ENCODE measurements at places on chromosomes 4 and X.
A peak's percentile ranks its signal among the peaks of the same experiment; 100 is the strongest.

- DNase-seq, result no peak
These were observed 37.1 kb downstream of the HEPH start for GRCh38 chrX:66200855-66201795.

GRCh38 chr4:71147261-71147660 is 153.8 kb downstream of the DCK start:
- no peak for DNase-seq

DNA sequence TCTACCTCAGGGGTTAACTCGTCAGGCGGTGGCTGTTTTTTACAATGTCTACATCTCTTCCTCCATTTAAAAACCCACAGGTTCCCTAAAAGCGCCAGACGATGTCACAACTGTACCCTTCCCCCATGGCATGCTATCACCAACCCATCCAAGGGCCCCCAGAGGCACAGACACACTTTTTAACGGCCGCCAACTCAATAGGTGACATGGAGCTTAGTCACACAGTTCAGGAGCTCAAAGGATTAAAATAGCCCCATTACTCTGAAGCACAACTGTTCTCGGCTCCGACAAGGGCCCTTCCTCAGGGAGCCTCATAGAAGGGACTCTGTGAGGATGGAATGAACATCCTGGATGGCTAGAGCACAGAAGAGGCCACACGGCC is 12.4 kb downstream of the SH3KBP1 start:
- DNase-seq, result peak; percentile 4

DNA sequence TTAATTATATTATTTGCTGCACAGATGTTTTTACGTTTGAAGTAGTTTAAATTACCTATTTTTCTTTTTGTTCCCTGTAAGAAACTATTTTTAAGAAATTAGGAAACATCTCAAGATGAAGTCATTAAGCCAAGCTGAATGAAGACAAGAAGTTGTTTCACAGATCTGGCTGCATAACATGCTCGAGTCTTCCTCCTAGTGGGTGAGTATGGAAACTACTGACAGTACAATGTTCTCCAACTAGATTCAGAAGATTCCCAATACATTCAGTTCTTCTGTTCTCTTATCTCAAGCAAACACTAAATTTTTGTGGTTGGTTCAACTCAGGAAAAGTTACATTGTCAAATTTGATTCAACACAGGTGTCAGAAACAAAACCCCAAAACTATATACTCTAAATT is 256.8 kb upstream of the VCX start:
- no peak for DNase-seq

DNA sequence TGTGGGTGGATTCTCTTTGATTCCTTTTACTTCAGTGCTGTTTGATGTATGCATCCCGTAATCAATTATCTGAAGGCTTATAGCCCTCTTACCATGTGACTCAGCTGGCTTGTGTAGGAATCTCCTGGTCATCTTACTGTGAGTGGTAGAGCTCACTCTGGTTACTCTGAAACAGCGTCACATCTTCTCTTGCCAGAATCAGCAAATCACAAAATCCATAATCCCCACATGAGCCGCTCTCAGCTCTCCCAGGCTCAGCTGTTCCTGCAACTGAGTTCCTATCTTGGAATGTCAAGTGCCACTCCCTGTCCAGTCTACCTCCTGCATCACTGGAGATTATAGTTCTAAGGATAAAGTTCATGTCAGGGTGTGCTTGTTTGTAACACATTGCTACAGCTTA is 278.0 kb downstream of the FBXO8 start:
- no peak for DNase-seq

DNA sequence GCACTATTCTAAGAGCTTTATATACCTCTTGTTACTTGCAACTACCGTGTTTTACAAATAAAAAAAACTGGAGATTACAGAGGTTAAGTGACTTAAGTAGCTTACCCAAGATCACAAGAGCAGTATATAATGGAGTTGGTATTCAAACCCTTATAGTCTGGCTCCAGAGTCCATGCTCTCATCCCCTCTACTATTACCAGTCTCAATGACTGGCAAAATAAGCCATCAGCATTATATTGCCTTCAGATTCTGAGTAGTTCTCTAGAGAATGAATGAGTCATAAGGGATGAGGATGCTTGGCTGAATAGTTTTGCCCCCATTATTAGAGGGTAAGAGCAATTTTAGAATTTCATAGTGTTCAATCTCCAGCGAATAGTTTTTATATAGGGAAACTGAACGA is 170.1 kb upstream of the ATOH1 start:
- peak; percentile 22 for DNase-seq

- peak; percentile 32 for DNase-seq
These were observed 229.6 kb downstream of the PRDM5 start for GRCh38 chr4:120692964-120693363.

- DNase-seq, result no peak
These were observed 12.4 kb downstream of the ZDHHC9 start for GRCh38 chrX:129831091-129831885.

DNA sequence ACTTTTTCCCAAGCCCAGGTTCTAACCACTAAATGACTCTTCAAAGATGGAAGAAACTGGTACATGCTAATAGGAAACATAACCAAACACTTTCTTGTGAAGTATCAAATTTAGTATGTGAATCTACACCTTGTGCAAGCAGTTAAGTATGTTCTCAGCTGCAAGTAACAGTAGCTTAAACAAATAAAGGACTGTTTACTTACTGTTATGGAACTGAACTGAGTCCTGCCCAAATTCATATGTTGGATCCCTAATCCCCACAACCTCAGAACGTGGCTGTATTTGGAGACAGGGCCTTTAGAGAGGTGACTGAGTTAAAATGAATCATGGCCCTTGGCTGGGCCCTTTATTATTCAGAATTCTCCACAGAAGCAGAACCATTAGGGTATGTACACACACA is 178.7 kb downstream of the KDR start:
- DNase-seq, result no peak

DNA sequence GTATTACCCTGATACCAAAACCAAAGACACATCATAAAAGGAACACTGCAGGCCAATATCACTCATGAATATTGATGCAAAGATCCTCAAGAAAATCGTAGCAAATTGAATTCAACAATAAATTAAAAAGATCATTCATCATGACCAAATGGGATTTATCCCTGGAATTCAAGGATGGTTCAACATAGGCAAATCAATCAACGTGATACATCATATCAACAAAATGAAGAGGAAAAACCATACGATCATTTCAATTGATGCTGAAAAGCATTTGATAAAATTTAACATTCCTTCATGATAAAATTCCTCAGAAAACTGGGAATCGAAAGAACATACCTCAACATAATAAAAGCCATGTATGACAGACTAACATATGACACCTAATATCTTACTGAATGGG is 52.7 kb upstream of the STARD8 start:
- DNase-seq, result no peak

- DNase-seq, result no peak
These were observed 19.7 kb downstream of the CXCL3 start for GRCh38 chr4:74018771-74019170.

DNA sequence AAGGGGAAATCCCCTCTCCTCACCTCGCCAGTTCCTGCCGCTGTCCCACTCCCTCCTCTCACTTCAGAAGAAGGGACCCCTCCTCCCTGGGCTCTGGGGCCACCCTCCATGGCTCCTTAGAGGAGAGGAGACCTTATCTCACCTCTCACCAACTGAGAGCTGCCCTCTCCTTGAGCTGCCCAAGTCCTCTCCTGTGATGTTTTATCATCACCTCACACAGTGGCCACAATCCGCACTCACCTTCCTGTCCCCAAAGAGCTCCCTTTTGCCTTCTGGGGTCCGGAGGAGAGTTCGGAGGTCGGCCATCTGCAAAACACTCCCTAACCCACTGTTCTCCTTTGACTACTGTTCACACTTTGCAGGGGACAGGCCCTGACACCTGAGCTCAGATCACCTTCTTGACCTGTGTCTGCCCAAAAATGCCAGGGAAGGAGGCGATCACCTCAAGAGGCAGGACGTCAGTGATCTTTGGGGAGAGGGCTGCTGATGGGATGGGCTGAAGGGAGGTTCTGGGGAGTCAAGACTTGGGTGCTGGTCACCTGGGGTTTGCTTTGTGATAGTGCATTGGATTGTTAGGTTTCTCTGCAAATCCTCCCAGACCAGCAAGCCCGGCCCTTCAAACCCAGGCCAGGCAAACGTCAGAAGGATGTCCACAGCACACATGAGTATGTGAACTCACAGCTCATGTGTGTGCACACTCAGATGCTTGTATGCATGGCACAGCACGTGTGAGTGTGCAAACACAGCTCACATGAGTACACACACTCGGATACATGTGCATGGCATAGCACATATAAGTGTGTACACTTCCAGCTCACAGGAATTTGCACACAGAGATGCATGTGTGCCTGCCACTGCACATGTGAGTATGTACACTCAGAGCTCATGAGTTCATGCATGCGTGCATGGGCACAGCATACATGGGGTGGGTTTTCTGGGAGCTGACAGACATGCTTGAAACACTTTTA is 41.8 kb downstream of the HTRA3 start:
- no peak for DNase-seq

DNA sequence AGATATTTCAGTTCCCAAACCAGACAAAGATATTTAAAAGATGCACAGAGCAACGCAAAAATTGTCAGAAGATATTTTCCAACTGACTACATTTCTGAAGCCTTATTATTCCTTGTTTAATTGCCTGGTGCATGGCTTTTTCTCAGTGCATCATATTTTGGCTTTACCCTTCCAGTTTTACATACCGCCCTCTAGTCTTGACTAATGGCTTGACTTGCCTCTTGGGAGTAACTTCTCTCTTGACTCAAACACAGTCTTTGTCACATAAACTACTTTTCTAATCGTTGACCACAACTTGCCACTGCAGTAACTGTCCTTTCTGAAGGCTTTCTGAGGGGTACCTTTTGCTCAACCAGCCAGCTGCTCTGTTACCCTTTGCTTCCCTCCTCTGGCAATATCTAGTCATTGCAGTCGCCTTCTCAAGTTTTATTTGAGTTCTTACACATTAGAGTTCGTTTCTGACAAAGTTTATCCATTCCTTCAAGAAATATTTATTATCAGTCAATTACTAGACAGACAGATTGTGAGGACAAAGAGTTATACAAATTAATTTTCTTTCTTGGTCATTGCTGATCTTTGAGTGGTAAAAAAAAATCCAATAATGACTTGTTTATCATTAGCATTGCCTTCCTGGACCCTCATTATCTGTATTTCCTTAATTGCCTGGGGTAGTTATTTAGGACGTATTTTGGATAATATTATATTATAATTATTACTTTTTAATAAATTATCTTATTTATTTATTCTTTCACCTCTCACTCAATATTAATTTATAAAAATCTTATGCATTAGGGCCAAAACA is 506.9 kb upstream of the PCDH10 start:
- DNase-seq, result peak; percentile 12

DNA sequence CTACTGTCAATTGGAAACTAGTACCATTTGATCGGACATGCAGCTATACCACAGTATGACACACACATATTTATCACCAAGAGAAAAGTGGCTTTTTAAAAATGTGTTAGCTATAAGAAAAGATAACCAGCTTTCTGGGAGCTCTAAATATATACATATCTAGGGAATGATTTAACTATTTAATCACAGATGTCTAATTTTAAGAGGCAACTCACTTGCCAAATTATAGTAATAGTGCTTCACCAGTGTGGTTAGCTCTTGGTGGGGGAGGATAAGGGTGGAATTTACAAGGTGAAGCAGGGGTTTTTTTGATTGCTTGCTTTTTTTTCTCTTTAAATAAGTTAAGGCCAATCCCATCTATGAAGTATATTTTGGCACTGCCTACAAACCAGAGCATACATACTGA is 547.7 kb upstream of the DIPK2B start:
- no peak for DNase-seq

DNA sequence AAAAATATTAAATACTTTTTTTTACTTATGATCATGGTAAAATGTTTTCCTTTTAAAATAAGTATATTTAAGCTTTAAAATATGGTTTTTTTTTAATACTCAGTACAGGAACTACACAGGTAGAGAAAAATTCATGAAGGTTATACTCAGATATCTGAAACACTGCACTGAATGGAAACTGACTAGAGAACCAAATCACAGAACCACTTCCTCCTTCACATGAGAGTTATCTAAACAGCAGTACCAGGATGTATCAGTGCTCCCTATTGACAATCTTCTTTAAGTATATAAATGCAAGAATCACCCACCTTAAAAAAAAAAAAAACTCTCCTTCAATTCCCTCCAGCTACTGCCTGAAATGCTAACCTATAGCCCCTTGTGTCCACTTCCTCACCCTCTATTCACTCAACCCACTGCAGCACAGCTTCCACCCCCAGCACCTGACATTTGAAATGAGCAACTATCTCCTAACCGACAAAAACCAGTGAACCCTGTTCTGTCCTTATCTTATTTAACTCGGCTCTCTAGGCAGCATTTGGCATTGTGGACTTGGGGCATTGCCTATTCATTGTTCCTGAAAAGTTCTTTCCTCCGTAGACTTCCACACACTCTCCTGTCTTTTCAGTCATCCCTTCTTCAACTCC is 9.1 kb downstream of the SLC7A3 start:
- no peak for DNase-seq

- DNase-seq, result peak; percentile 6
These were observed 1440.2 kb downstream of the ADGRL3 start for GRCh38 chr4:62640296-62640695.

DNA sequence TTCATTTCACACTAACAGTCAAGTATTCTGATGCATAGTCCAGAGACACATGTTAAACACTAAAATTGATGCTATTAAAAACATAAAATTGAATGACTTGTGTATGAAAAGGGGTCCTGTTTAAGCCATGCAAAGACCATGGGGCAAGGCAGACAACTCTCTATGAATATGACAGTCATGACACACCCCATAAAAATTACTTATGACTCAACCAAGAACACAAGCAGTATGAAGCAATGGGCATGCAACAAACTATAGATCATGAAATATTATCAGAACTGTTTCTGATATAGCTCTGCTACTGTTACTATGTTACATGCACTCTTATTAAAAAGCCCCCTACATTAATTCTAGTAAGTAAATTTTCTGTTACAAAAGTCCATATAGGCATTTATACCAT is 57.5 kb upstream of the ZCCHC13 start:
- no peak for DNase-seq

DNA sequence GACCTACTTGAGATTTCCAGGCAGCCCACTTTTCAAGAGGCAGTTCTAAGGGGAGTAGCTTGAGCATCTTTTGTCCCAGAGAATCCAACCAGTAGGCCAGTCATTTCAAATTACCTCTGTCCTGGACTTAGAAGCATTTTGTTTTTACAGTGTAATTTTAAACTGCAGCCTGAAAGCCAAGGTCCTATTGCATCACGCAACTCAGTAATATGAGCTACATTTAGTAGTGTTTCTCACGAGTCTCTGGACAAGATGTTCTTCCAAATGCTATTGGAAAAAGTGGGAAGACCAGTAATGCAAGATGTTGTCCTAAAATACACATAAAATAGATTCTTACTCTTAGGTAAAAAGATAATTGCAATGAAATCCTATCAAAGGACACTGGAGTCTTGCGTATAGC is 182.5 kb upstream of the ARX start:
- no peak for DNase-seq

Measured in urothelium cell line (cell line).